ENCODE measurements at places on chromosomes 11 and 22.

- no peak for DNase-seq
Measured at GRCh38 chr22:42887523-42888507, 30.7 kb upstream of the ARFGAP3 start.

DNA sequence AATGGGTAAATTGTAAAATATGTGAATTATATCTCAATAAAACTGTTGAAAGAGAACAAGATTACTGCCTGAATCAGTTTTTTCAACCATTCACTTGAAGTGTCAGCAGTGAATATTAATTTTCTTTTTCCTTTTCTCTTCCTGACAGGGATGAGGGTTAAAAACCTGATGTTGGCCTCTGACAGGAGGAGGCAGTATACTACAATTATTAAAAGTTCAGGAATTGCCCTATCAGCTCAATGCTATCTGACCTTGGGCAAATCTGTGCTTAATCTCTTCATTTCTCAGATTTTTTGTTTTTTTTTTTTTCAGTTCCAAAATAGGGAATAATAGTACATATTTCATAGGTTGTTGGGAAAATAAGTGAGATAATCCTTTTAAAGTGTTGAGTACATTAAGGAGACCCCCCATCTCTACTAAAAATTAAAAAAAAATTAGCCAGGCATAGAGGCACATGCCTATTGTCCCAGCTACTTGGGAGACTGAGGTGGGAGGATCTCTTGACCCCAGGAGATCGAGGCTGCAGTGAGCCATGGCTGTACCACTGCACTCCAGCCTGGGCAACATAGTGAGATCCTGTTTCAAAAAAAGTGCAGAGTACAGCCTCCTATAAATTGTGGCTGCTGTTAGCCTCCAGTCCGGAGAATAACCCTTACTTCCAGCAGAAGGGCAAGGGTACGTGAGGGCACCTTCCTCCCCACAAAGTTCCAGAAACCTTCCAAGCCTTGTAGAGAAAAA, 48.8 kb downstream of the TRIM44 start:
- no peak for DNase-seq

- DNase-seq, result no peak
Measured at GRCh38 chr11:95266751-95267374, 35.9 kb upstream of the SESN3 start.

- DNase-seq, result no peak
Measured at GRCh38 chr22:20816559-20816958, 42.1 kb downstream of the PI4KA start.

GRCh38 chr11:46838501-46838900, 7.6 kb downstream of the CKAP5 start:
- no peak for DNase-seq

Measured in activated CD8-positive, alpha-beta memory T cell treated with anti-CD3 and anti-CD28 coated beads, Interleukin-2, amount 50 U/mL, for 4 hours (primary cell).